ENCODE measurements at places on chromosomes 4 and X.
A peak's percentile ranks its signal among the peaks of the same experiment; 100 is the strongest.

DNA sequence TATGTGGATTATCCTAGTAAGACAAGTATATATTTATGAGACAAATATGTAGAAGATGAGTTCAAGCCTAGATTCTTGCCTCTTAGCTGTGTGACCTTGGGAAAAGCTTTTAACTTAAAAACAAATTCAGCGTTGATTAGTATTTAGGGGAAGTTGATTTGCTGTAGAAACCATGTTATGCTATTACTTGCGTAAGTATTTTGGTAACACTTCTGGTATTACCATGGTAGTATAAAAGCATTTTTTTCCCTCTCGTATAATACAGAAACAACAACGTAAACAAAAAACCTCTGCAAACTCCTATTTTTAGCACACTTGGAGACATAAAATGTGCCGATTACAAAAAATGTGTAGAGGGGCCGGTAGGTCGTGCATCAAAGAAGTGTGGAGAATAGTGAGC is 33.2 kb downstream of the STAG2 start:
- no peak for DNase-seq

DNA sequence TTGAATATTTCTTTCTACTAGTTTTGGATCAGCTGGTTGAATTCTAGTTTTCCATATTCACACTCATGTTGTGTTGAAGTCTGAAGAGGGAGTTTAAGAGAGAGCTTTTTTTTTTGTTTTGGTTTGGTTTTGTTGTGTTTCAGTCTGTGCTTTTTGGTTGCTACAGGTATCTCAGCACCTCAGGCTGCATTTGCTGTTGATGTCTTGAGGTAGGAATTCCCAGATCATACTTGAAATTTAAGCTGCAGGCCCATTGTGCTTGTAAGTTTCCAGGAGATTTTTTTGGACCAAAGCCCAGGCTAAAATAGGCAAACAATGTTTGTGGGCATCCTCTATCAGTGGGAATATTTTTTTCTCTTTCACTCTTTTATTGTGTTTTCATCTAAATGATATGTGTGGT is 190.2 kb upstream of the AGA start:
- no peak for DNase-seq

DNA sequence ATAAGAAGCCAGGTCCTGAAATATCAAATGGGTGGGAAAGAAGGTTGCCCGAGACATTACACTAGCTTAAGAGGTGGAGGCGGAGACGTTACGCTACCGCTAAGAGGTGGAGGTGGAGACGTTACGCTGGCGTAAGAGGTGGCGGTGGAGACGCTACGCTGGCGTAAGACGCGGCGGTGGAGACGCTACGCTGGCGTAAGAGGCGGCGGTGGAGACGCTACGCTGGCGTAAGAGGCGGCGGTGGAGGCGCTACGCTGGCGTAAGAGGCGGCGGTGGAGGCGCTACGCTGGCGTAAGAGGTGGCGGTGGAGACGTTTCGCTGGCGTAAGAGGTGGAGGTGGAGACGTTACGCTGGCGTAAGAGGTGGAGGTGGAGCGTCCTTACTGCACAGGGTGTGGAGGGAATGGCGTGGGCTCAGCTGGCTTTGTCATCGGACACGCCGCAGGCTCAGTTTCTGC is 12.8 kb downstream of the CYP4V2 start:
- DNase-seq = peak; percentile 59

DNA sequence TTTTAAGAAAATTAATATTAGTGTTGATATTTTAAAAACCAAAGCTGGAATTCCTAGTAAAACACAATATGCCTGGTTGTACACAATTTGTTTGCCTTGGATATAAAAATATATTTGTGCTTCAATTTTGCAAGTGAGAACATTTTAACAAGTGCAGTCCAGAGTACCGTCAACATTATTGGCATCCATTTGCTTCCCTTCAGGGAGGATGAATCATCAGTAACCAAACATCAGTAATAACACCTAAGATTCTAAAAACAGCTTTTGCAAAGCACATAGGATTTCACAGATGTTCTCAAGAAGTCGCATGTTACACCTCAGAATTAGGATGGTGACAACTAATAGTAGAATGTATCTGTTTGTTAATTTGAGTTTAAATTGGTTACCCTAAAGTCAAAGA is 262.6 kb upstream of the BMP3 start:
- DNase-seq = no peak

- no peak for DNase-seq
These were observed 9.4 kb upstream of the TIMP1 start for GRCh38 chrX:47572773-47573340.

DNA sequence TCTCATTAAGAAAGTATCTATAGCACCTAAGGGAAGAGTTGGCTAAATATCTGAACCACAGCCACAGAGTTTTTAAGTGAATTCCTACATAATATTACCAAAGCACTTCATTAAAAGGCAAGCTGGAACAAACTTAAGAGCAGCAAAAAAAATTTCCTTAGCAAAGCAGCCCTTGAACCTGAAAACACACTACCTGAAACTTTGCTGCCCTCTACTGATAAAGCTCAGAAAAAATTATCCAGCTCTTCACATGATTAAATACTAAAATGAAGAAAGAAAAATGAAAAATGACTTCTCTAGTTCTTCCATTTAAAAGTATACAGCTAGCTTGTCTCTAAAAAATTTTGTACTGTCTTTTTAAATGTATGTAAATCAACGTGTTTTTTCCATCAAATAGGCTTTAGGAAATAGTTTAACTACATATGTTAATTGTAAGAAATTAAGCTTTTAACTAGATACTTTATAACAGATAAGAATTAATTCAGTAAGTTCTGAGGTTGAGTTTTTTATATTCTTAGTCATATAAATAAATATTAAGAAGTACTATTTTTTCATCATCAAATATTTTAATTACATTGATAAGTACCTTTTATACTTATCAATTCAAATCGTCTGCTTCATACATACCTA is 156.1 kb downstream of the STPG2 start:
- no peak for DNase-seq

DNA sequence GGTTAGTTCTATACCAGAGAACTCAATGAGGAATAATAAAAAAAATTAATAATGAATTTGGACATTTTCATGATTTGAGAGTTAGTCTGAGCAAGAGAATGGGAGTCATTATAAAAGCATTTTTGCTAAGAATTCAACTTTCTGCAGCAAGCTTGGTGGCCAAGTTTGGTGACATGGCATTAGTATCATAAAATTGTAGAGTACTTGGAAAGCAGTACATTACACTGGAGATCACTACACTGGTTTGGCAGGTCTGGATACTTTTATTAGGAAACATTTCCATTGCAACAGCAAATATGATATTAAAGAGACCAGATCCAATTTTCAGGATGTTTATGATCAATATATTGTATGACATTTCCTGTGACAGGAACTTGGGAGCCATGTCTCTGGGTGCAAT is 249.1 kb upstream of the INTU start:
- DNase-seq = no peak

DNA sequence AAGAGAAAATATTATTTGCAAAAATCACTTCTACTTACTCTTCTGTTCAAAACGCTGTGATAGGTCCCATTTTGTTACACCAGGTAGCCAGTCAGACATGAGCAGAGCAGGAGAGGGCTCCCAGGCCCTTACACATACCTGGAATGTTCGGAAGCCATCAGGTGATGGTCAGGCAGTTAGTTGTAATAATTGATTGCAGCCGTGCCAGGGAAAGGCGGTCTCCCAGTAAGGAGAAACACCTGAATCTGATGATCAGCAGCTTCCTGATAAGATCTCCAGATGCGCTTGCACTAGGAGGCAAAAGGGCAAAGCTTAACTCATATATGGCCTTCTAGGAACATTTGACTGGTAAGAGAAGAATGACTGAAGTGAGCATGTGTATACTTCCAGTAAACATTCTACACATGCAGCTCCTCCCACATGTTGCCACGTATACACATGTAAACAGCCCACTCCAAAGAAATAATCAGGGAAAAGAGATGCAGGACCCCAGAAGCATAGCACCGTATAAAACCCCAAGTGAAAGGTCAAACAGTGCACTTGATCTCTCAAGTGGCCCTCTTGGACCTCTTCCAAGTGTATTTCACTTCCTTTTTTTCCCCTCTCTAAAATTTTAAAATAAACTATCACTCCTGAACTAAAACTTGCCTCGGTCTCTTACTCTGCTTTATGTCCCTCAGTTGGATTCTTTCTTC is 1338.0 kb downstream of the FSTL5 start:
- no peak for DNase-seq

- no peak for DNase-seq
These were observed 337.7 kb upstream of the CTSO start for GRCh38 chr4:156291317-156291716.

Data from stimulated activated CD4-positive, alpha-beta T cell treated with anti-CD3 and anti-CD28 coated beads, TNF-alpha, amount 100 ng/mL, for 48 hours (primary cell).